ENCODE measurements at places on chromosomes 6 and 20. TPM values are rescaled to one million over a fixed set of nuclear protein-coding genes. Genes with fewer than 3 reads are reported as not detected.

CDC5L gene
- 24.0 TPM for total RNA-seq

MYBL2 gene
- 133 TPM for total RNA-seq

- peak; percentile 8 for DNase-seq
Observed at GRCh38 chr20:57663241-57663640, 43.0 kb upstream of the ZBP1 start.

GRCh38 chr6:99324996-99325395, 24.5 kb downstream of the FAXC start:
- DNase-seq, result no peak

DNA sequence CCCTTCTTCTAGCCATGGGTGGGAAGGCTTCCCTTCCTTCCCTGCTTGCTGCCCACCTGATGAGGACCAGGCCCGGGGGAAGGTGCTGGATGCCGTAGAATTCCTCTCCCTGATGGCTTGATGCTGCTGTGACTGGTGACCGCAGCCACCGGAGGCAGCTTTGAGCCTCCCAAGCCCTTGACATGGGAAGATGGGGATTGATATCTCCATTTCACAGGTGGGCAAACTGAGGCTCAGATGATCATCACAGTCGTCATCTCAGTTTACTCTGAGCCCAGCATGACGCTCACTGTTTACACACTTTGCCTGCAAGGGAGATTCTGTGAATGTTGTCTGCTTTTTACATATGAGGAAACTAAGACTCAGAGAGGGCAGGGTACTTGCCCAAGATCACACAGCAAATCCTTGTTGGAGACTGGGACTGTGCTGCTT, 43.9 kb downstream of the SRC start:
- DNase-seq, result no peak

DNA sequence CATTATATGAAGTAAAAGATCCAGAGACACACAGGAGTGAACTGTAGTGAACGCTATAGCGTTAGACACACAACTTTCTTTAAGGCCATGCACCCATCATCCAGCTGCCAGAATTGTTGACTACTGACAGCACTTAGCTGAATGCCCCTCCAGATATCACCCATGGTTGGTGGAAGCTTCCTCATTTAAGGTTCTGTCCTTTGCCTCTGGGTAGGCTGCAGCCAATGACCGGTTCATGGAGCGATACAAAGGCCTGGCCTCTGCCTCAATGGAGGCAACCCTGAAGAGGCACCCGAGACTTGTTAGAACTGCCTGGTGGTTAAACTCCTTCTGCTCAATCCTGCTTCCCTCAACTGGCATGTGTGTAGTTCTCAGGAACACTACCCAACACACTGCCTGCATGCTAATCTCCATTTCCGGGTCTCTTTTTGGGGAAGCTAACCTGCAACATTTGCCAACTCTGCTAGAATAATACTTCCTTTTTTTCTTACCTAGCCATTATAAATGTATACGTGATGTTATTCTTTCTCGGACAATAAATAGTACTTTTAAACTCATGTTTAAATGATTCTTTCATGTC, 49.8 kb upstream of the THEMIS start:
- no peak for DNase-seq

DNA sequence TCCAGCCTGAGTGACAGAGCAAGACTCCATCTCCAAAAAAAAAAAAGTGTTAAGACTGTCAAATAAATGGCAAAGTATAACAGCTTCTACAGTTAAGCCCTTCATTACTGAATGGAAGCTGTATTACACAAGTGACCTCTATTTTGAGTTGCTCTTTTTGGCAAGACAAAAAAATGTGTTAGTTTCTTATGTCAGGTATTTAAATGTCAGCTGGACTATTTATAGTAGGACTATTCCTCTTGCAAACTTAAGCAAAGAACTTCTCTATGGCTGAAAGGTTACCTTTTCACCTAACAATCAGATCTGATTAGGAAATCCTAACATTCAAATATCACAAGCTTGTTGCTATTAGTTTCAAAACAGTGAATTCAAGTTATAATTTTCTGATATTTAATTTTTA, 12.4 kb downstream of the UBE2V1 start:
- DNase-seq, result no peak

CST5 gene
- total RNA-seq, result not detected

GRCh38 chr20:396252-396618, 11.9 kb upstream of the RBCK1 start:
- no peak for DNase-seq

- no peak for DNase-seq
Observed at GRCh38 chr6:80457439-80457933, 351.0 kb downstream of the BCKDHB start.

DNA sequence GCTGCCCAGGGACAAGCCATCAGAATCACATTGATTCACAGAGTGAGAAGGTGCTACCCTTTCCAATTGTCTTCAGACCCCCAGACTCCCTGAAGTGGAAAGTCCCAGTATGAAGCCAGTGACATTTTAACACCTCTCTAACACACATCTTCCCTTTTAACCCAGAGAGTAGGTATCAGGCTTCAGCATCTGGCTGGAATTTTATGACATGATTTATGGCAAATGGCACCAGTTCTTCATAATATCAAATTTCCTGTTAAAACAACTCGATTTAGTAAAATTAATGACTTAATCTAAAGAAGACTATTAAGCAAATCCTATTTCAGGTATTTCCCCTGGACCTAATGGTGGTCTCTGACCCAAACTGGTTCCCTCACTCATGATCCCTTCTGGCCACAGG, 25.0 kb downstream of the KCNB1 start:
- no peak for DNase-seq

ANKEF1 gene
- 7.1 TPM for total RNA-seq

DNA sequence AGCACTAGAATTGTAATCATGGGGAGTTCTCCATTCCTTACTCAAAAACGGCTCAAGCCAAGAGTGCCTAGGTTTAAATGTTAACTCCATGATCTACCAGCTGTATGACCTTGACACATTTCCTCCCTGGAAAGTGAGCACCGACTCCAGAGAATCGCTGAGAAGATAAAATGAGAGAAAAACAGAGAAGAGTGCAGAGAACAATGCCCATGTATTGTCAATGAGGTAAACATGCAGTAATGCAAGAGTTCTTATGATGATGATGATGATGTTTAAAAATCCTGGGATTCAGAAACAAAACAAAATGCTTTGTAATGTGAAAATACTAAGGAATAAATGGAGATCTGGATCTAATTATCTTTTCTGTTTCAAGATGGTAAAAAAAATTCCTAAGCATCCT, 64.8 kb upstream of the BEND6 start:
- DNase-seq, result no peak

DNA sequence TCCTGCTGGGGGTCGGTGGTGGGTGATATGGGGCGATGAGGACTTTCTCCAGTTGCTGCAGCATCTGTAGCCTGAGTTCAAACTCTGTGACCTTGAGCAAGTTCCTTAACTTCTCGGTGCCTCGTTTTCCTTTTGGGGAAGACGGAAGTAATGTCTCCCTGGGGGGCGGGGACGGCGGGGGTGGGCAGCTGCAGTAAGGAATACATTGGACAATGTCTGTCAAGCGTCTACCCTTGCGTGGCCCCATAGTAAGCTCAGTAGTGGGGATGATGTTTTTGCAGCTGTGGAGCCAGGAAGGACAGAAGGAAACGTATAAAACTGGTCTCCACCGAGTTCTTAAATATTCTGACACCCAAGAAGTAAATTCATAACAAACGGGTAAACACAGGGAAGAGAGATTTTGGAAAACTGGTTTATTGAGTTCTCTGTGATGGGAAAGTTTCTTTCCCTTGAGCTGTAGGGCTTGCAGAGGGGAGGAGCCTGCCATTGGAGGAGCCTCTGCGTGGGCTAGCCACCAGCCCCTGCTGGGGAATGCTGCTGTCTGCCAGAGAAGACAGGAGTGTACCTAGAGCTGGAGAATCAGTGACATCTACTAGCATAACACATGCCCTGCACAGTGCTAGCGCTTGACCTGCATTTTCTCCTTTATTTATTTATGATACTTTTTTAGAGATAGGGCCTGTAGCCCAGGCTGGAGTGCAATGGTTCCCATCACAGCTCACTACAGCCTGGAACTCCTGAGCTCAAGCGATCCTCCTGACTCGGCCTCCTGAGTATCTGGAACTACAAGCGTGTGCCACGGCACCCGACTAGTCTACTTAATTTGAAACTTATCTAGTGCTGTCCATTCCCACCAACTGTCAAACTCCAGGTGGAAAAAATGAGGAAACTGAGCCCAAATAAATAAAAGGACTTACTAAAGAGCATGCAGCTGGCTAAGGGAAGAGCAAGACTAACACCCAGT, 1.2 kb upstream of the ACSS1 start:
- no peak for DNase-seq

TEAD3 gene
- total RNA-seq, result 33.9 TPM

GRCh38 chr6:48447251-48447650, 336.3 kb upstream of the PTCHD4 start:
- DNase-seq, result no peak

CABLES2 gene
- 7.5 TPM for total RNA-seq

CLIC5 gene
- total RNA-seq, result 0.22 TPM

DNMT3B gene
- total RNA-seq, result 638 TPM

DNA sequence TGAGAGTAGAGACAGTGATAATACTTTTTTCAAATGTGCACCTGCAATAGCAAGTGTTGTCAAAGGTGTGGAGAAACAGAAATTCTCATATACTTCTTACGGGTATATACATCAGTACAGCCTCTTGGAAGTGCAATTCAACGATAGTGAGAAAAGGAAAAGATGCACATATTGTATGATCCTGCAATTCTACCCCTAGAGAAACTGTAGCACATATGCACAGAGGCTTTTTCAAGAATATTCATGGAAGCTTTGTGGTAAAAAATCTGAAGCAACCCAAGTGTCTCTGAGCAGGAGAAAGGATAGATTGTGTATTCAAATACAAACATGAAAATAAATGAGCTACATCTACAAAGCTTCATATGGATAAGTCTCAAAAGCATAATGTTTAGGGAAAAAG, 94.7 kb upstream of the PREP start:
- no peak for DNase-seq

- DNase-seq, result no peak
Observed at GRCh38 chr6:75155631-75156030, 50.2 kb downstream of the COL12A1 start.

LRRN4 gene
- 0.64 TPM for total RNA-seq

GRCh38 chr6:118712969-118713368, 61.6 kb upstream of the CEP85L start:
- no peak for DNase-seq

HTR1B gene
- 1.5 TPM for total RNA-seq

DNA sequence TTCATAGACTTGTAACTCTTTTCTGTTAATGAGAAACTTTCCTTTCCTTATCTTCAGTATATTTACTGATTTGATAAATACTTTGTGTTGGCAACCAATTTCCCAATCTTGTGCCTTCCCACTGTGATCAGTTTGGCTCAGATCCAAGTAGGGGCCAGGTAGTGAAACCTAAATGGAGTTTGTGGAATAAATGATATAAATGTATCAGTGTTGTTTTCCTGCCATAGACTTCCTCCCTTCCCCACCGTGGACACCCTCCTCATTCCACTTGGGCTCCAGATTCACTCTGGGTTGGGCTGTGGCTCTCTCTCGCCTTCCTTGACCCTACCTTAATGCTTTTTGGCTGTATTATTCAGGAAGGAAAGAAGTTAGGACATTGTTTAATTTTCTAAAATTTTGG, 1.3 kb downstream of the ZKSCAN3 start:
- no peak for DNase-seq

DNA sequence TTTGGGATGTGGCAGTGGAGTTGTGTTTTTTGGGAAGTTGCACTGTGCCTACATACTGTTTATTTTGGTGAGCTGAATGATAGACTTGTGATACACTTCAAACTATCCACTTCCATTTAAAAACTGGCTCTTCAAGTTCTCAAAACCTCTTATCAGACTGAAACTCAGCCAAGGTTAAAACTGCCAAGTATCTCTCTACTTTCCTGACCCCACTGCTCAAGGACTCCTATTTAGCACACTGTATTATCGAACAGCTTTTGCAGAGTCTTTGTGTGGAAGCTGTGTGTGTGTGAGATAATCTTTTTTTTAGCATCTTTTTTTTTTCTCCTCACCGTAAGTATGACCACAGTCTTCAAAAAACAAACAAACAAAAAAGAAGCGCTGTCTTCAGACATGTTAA, 21.1 kb downstream of the STX11 start:
- DNase-seq, result no peak

DNA sequence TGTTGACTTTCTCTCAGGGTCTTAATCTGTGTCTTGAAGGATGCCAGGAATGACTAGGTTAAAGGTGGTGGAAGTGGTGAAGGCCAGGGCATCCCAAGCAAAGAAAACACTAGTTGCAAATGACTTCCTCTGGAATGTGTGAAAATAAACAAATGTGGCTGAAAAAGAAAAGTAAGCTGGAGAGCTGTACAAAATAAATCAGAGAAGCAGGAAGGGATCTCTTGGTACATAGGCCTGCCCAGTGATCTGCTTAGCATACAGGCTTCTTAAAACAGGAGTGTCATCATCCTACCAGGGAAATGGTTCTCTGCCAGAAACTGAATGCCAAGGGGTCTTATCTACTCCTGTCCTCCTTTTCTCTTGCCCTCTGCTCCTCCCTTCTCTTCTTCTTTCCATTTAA, 1616.0 kb downstream of the KHDRBS2 start:
- no peak for DNase-seq

- no peak for DNase-seq
Observed at GRCh38 chr6:138803861-138804260, 8.0 kb downstream of the ECT2L start.

KIAA0408 gene
- 7.5 TPM for total RNA-seq

DNA sequence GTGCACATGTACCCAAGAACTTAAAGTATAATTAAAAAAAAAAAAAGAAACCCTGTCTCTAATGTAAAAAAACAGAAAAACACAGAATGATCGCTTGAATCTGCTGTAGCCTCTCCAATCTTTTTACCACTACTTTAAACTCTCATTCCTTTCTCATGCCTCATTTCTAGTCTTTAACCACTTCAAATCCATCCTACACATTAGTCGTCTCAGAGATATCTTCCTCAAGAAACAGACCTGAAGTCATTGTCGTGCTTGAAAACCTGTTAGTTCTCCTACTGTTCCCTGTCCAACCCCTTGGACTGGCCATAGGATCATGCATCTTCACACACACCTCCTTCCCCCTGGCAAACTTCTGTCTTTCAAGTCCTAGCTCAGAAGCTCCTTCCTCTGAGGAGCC, 112.1 kb upstream of the BCLAF1 start:
- no peak for DNase-seq

GRCh38 chr6:51959744-51960383, 127.5 kb downstream of the PKHD1 start:
- DNase-seq, result peak; percentile 80

DNA sequence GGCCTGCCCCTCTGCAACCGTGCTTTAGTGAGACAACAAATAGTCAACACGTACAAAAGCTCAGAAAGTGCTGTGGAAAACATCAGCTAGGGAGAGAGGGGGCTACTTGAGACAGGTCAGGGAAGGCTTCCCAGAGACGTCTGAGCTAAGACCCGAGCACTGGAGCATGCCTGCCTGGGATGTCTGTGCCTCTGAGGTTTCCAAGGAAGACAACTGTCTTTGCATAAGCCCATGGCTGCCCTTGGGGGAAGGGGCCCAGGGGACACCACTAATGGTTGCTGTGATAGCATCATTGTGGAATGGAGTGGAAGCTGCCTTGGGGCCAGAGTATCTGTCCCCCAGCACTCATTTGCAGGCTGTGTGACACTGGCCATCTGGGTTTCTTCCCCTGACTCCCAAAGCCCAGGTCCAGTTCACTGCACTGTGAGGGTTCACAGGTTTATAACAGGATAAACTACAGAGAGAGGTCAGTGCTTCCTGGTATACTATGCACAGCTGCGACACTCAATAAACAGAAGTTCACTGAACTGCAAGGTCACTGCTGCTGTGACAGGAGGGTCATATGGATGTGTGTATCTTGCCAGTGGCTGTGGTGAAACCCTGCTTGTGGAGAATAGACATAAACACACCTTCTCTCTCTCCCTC, 1.5 kb upstream of the ARFGEF2 start:
- no peak for DNase-seq
